Smooth muscle cell of bladder (primary cell): ENCODE measurements at places on chromosomes 16 and 17. TPM values are rescaled to one million over a fixed set of nuclear protein-coding genes. Genes with fewer than 3 reads are reported as not detected.

NOXO1 gene
- 0.14 TPM in 1 of 2 replicates, not detected in the other for total RNA-seq

CACNG3 gene
- total RNA-seq: not detected in 2 replicates

PDILT gene
- not detected in 2 replicates for total RNA-seq

HEATR9 gene
- total RNA-seq: not detected in 2 replicates

KRTAP2-1 gene
- not detected in 2 replicates for total RNA-seq

TMEM186 gene
- 4.8 and 4.9 TPM in 2 replicates for total RNA-seq

RPL26 gene
- total RNA-seq: 4,111 and 4,604 TPM in 2 replicates

TBC1D28 gene
- total RNA-seq: not detected in 2 replicates

CDH11 gene
- total RNA-seq: 277 and 363 TPM in 2 replicates

PRSS8 gene
- under 0.01 TPM in 1 of 2 replicates, not detected in the other for total RNA-seq

CES1 gene
- total RNA-seq: 0.43 and 2.5 TPM in 2 replicates

MAF gene
- total RNA-seq: 18.2 and 21.9 TPM in 2 replicates

CD300LF gene
- total RNA-seq: not detected in 2 replicates

C17orf78 gene
- total RNA-seq: not detected in 2 replicates

ITGB4 gene
- total RNA-seq: 0.28 TPM in 2 replicates
